ENCODE measurements at places on chromosomes 7 and 10.

- DNase-seq, result no peak
These were observed 22.6 kb downstream of the EPDR1 start for GRCh38 chr7:37942934-37943610.

DNA sequence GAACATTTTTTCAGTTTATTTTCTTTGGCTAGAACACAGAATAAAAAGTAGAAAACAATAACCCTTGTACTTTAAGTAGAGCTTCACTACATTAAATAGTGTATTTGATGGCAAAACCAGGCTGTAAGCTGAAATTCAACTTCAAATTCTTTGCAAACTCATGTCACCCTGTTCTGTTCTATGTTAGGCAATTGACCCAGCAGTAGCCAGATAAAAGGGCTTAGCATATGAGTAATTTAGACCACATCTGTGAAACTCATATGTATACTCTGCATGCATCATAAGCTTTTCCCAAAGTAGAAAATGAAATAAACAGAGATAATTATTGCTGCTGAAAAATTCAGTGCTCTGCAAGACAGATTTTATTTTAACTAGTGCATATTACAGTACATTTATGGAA, 150.2 kb downstream of the GNAI1 start:
- no peak for DNase-seq

DNA sequence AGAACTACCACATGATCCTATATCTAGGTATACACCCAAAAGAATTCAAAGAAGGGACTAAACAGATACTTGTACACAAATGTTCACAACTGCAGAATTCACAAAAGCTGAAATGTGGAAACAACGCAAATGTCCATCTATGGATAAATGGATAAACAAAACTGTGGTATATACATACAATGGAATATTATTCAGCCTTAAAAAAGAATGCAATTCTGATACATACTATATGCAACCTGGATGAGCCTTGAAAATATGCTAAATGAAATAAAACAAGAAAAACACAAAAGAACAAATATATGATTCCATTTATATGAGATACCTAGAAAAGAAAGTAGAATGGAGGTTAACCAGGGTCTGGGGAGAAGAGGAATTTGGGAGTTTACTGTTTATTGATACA, 7.2 kb downstream of the FAM133B start:
- no peak for DNase-seq

GRCh38 chr7:26891400-26892350, 27.3 kb upstream of the SKAP2 start:
- DNase-seq, result no peak

DNA sequence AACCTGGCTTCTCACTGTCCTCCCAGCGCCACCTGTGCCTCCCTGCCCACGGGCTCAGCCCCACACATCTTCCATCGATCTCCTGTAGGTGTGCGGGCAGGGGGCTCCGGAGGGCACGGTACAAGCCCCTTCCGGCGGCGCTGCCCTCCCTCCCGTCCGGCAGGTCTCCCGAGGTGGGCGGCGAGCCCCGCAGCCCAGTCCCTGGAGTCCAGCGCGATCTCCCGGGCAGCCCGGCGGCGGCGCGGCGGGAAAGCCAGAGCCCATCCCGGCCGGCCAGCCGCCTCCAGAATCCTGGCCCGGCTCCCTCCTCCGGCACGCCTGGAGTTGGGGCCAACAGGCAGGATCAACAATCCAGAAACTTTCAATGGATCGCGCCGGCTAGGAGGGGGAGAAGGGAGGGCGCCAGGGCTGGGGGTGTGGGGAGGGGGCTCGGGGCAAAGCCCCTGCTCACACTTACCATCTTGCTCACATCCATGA, 100.1 kb downstream of the HIP1 start:
- no peak for DNase-seq

DNA sequence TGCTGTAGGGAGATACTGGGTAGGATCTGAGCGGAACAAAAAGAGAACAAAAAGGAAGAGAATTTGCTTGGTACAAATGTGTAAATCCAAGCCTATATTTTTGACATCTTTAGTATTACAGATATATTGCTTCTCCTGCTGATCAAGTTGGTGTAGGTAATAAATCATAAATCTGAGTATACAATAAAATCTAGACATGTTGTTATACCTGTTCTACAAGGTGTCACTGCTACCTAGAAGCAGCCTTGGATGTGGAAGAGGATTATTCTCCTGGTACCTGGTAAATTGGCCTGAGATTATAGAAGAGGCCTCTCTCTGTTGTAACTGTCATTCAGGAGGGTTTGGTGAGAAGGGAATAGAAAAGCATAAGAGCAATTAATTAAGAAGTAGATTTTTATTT, 89.9 kb upstream of the LSM8 start:
- DNase-seq, result no peak

DNA sequence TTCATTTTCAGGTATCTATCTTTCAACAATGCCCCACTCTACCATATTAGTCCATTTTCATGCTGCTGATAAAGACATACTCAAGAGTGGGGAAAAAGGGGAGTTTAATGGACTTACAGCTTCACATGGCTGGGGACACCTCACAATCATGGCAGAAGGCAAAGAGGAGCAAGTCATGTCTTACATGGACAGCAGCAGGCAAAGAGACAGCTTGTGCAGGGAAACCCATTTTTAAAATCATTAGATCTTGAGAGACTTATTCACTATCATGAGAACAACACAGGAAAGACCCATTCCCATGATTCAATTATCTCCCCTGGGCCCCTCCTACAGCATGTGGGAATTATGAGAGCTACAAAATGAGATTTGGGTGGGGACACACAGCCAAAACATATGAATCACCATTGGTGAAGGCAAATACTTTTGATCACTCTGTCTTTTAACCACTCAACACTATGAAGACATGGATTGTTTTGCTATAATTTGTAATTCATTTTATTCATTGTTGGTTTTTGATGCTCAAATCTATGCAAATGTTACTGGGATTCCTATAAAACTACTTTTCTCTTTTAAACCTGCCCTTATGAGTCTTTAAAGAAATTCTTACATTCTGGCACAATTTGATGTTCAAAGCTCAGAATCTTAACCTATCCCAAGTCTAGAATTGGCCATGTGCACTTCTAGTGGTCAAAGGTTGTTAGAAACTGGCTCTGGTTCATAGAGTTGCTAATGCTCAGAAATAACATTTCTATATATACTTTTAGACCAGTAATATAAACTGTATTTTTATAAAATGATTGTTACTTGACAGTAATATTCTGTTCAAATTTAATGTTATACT, 15.3 kb downstream of the AKR1C4 start:
- DNase-seq, result no peak

DNA sequence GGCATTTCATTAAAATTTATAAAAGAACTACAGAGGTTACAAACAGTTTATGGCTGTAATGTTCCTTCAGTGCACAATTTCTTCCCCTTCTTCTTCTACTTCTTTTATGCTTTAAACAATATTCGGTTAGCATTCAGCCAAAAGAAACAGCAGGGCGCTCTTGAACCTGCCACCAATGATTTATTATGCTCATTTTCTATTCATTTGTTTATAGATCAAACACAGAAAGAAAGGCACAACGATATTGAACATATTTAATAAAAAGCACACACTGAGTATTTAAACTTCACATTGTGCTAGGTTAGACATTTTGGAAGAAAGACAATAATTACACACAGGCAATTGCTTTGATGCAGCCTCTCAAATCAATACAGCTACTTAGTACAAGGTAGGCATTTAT, 1025.8 kb upstream of the LRRN3 start:
- DNase-seq, result no peak

DNA sequence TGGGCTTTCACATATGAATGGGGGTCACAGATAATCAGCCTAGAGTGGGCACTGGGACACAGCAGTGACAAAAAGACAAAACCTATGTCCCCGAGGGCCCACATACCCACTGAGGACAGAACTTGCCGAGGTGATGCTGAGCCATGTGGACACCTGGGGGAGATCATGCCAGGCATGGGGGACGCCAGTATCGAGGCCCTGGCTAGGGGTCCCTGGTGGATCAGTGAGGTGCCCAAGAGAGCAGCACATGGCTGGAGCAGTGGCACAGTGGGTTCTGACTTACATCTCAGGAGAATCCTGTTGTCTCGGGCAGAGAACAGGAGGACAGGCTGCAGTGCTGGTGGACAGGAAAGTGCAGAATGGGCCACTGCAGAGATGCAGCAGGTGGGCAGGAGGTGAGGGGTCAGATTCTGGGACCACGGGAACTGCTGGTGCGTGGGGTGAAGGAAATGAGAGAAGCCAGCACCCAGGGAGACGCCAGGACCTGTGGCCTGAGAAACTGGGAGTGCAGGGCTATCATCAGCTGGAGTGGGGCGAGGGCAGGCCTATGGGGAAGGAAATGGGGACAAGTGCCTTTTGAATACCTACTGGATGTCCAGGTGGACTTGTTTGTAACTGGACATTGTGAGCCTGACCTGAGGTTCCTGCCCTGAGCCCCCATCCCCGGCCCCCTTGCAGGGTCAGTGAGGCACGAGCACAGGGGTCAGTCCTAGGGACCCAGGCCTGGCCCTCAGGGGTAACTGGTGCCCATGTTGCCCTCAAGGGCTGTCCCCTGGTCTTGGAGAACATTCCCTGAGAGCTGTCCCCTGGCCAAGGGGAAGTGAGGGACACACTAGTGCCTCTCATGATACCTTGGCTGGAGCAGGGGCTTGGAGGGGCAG, 91.2 kb upstream of the RET start:
- no peak for DNase-seq

DNA sequence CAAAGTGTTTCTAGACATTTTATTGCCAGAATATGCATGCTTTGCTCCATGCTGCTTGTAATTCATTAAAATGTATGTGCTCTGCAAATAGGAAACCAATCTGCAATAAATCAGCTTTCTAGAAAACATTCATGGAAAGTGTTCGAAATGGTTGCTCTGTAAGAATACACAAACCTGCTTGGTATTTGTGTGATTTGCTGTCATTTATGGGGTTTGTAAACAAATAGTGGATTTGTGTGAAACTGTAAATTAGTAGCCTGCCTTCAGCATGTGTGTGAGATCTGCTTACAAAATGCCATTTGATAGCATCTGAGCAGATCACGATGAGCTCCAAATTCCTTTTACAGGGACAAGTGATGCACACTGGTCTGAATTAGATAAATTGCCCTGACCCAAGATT, 219.0 kb upstream of the CSTF2T start:
- no peak for DNase-seq

- DNase-seq, result no peak
These were observed 39.0 kb downstream of the DIP2C start for GRCh38 chr10:650441-650851.

- DNase-seq, result no peak
These were observed 47.5 kb upstream of the ADGRA1 start for GRCh38 chr10:133040198-133040597.

DNA sequence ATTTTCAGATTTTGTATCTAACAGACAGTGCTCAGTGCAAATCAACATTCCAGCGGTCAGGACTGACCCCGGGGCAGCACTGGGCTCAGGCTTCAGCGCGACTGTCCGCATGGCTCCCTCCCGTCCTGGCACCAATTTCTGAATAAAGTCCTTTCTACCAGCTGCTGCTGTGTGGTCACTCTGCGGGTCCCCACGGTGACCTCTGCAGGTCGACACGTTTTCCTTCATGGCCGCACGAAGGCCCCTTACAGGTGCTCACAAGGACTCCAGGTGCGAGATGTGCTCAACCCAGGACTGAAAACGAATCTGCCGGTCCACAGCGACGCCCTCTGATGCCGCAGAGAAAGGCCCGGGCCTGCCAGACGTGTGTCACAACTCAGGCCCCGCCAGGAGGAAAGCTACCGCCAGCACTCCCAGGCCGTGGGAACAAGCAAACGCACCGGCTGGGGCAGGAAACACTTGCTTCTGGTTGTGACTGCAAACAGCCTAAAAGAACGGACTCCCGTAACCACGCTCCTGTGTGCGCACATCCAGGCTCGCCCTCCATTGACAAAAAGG, 3.7 kb upstream of the UTF1 start:
- DNase-seq, result no peak

DNA sequence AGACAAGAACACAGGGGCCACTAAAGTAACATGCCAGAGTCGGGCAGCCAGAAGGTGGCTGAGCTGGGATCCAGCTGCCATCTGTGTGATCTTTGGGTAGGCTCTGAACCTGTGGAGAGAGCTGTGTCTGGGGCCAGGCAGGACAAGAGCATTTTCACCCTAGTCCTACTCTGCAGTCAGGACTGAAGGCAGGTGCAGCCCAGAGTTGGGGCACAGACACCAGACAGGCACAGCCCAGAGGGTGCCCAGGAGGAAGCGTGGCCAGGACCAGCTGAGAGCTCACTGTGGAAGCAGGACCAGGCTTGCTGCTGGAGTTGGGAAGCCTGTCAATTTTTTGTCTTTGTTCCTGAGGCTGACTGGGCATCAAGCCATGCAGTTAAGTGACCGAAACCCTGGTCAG, 113.6 kb downstream of the ADCY1 start:
- DNase-seq, result no peak

DNA sequence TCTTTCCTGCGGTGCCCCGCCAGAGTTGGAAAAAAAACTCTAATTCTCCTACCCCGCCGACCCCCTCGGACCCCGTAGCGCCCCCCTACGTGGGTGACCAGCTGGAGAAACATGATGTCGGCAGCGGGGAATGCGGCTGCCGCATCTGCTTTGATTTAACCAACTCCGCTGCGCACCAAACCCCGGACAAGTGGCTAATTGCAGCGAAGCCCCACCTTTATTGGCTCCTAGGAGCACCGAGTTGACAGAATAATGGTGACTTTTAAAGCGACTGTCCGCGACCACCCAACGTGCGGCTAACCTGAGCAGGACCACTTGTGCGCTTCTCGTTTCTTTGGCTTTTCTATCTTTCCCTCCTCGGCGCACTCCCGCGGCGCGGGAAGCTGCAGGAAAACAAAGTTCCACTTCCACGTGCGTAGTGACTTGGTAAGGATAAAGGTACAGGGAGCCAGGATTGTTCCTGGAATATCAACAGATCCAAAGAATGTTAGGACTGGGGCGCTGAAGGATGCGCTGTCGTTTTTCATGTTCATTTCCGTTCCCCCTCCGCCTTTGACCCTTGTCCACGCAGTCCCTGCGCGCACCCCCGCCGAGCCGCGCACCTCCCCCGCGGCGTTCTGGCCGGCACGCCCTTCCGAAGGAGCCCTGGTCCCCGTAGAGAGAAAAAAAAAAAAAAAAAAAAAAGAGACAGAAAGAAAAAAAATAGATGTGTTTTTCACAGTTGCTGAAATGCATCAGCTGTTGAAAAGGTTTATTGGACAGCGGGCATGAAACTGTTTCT, 1.4 kb downstream of the WNT16 start:
- DNase-seq, result no peak

Data from CD4-positive, alpha-beta memory T cell (primary cell).